ENCODE measurements at places on chromosomes 11 and 22.
A peak's percentile ranks its signal among the peaks of the same experiment; 100 is the strongest.

- no peak for DNase-seq
These were observed 381.9 kb downstream of the CADM1 start for GRCh38 chr11:115122274-115122673.

DNA sequence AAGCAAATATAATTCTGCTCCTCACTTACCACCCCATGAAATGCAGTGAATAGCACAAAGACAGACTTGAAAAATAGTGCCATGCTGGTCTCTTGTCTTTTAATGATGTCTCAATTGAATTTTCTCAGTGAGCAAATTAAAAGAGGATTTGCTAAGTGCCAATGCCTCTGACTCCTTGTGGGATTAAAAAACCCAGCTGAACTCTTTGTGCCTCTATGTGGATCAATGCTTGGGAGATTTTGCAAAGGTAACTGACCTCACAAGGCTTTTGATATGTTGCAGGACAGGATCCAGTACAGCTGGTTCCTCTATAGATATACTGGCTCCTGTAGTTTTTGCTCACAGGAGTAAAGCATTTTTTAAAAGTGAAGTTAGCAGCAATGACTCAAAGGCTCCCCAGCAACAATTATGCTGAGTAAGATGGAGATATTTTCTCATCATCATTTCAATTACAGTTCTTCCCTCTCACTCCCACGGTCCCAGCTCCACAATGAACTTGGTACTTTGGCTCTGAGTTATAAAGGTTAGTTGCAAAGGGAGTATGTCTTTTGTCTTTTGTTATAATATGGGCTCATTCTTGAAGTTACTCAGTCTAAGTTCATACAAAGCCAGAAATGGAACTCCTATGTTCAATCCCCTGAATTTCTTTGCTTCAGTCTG, 471.5 kb downstream of the LRRC4C start:
- DNase-seq, result no peak

- DNase-seq, result no peak
These were observed 43.8 kb downstream of the CHST1 start for GRCh38 chr11:45621588-45621987.

DNA sequence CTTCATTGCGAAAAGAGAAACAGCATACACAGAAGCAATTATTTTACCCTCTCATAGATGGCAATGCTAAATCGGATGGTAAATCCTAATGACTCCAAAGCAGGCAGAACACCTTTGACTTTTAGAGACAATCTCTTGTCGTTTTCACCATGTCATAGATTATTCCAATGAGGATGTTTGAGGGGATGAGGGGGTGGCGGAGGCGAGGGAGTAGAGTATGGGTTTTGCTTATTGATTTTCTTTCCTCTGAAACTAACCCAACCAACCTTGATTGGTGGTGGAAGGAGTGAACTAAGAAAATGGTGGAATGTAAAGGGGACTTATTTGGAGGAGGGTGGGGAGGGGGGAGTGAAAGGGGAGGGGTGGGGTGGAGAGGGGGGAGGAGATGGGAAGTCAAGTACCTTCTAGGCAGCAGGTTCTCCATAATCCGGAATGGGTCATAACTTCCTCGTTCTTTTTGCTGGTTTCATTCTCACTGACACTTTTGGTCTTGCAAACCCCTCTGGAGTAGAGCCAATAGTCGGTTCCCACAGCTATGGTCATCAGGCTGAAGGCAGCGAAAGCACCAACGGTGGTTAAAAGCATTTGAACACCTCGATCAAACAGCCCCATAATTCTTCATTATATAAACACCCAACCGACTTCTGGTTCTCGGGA, 1.5 kb downstream of the CACNG2 start:
- no peak for DNase-seq

GRCh38 chr11:60939855-60940254, 12.1 kb downstream of the SLC15A3 start:
- no peak for DNase-seq

GRCh38 chr11:27754035-27755017, 54.1 kb upstream of the BDNF start:
- DNase-seq, result no peak

- DNase-seq, result no peak
These were observed 79.7 kb upstream of the LINC01488 start for GRCh38 chr11:69401715-69402114.

DNA sequence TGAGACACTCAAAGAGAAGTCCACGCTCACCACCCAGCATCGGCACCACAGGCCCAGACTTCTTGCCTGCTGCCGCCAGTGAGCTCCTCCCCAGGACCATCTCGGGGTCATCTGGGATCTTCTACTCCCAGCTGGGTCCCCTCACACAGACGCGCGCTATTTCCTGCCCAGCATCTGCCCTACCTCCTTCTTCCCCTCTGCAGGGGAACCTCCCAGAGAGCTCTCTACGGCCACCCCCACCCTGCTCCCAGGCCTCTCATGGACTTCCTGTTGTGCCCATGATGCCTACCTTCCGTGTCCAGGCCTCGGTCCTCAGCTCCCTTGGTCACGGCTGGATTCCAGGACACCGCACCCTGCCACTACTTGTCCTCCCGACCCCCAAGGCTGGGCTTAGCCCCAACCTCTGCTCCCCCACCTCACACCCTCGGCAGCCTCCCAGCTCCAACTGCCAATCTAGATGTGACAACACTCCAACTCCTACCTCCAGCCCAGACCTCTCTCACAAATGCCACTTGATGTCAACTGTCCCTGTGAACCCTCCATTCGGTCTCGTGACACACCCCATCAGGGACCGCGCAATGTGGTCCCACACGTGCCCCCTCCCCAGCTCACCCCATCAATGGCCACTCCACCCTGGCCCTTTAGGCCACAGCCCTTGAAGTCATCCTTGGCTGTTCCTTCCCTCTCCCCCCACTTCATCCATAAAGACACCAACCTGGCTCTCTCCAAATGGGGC, 45.3 kb downstream of the SGSM3 start:
- DNase-seq, result peak; percentile 22

GRCh38 chr11:12390687-12391110, 13.3 kb downstream of the PARVA start:
- DNase-seq, result no peak

DNA sequence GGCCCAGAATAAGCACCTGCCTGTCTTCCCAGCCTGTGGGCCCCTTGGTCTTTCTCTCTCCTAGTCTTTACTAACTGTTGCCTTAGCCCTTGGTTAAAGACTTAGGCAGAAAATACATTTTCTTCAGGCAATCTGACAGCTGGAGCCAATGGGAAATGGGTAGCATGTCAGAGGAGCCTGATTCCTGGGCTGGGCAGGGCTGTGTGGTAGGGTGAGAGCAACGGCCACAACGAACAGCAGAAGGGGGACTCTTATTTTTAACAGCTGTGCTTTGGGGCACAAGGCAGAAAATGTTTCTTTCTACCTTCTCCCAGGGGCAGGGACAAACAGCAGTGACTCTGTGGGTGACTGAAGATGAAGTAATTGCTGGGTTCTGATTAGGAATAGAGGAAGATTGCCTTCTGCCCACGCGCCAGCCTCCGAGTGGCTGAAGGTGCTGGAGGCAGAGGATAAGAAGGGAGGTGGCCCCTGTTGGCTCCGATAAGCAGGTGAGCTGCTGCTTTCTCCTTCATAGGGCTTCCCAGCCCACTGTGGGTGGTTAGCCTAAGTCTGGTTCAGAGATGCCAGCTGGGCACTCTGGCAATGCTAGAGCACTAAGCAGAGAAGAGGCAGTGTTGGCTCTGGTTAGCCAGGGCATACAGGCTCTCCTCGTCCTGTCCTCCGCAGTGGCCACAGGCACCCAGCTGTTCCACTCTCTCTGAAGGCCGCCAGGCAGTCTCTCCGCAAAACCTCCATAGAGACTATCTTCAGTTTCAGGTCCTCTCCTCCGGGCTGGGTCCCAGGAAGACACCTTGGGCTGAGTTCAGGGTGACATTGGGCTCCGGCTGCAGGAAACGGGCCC, 1.5 kb downstream of the YPEL4 start:
- DNase-seq, result no peak

DNA sequence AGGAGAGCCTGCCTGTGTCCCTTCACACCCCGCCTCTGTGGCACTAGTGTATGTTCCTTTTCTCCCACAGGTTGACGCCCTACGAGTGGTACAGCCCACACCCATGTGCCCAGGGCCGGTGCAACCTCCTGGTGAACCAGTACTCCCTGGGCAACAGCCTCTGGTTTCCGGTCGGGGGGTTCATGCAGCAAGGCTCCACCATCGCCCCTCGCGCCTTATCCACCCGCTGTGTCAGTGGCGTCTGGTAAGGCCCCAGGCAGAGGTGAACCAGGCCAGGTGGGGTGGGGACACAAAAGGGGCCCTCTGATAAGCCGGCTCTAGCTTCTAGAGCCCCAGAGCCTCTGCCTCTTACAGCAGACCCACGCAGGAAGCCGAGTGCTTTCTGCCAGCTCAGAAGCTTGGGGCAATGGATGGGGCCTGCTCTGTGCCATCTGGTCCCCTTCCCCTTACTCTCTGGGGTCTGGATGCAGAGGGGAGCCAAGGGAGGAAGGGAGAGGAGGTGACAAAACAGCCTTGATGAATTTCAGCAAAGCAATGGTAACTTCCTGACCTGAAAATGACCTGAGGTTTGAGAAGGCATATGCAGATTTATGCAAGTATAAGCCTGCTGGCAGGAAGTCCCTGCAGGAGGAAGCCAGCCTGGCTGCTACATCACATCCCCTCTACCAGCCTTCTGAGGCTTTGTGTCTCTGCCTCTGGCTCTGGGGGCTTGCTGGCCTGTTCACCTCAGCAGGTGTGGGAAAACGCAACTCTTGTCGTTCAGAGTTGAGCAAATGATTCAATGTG, 67.0 kb upstream of the TBCEL start:
- no peak for DNase-seq

Measured in stimulated activated naive CD4-positive, alpha-beta T cell (primary cell).